ENCODE measurements at places on chromosomes 6 and 20.

DNA sequence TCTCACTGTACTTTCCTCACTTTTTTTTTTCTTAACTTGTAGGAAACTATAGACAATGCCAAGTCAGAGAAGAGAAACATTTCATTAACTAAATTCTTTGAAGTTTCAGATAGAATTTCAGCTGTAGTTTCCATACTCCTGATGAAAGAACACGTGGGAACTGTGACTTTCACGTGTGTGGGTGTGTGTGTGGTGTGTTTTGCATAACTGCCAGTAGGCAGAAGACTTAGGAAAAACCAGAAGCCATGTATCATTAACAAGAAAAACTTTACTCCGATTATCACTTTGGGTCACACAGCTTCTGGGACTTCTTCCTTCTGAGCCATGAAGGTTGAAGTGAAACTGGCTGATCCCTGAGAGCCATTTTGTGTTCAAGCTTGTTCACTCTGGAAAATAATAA is 483.3 kb downstream of the TFAP2B start:
- DNase-seq = no peak

DNA sequence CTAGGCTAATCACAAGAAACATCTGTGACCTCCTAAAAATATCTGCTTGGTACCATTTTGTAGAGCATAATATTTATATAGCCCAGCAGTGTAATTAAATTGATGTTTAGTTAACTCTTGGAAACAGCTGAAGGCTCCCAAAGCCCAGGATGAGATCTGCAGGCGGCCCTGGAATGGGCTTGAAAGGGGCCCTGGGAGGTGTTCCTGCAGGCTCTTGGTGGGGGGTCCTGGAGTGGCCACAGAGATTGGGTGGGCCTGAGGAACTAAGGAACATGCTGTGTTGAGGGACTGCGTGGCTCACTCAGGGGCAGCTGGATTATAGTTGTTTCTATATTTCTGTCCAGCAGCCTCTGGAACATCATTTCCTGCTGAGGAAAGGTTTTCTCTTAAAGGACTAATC is 9.2 kb downstream of the SCP2D1 start:
- no peak for DNase-seq

- DNase-seq = no peak
These were observed 4.4 kb downstream of the PCED1A start for GRCh38 chr20:2836035-2836434.

- DNase-seq = no peak
These were observed 24.3 kb upstream of the SCRT2 start for GRCh38 chr20:699811-700338.

GRCh38 chr6:140485740-140486449 is 1111.4 kb upstream of the CITED2 start:
- peak; percentile 57 for DNase-seq

DNA sequence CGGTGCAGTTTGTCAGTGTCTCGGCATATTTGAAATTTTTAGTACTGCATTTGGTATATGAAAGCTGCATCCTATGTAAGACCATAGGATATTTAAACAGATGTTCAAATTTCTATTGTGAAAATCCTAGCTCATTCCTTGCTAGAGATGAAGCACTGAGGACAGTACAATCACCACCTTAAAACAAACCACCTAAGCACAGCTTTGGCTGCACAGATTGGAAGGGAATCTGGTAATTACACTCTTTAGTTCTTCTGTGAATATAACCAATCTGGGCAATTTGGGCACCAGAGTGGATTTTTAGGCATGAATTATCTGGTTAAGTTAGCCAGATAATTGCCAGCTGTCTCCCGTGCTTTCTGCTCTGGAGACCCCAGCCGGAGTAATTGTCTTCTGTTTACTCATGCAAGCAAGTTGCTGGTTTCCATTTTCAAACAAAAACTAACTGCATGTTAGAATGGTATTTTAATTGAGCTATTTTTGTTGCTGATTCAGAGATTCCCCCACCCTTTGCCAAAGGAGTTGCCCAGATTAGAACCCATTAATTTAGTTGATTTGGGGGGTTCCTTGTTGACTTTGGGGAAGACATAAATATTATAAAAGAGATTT is 36.9 kb downstream of the E2F3 start:
- DNase-seq = no peak

GRCh38 chr6:63600136-63600535 is 27.9 kb downstream of the LOC128125822 start:
- no peak for DNase-seq

- no peak for DNase-seq
These were observed 133.0 kb downstream of the MTFR2 start for GRCh38 chr6:136117081-136117480.

GRCh38 chr20:19723813-19724430 is 34.1 kb upstream of the RIN2 start:
- DNase-seq = no peak

DNA sequence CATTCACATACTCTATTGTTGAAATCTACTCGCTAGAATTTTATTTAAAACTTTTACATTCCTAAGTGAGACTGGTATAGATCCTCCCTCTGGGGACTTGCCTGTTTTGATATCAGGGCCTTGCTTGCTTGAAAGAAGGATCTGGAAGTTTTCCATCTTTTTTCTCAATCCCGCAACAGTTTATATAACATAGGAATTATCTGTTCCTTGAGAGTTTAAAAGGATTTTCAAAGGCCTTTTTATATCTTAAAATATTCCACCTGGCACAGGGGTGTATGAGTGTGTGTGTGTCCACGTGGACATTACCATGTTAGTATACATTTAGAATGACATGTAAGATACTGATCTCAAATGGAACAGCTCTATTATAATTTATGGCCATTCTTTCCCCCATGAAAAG is 96.3 kb downstream of the TRERF1 start:
- no peak for DNase-seq

- no peak for DNase-seq
These were observed 643.8 kb upstream of the AGPAT4 start for GRCh38 chr6:161917645-161918044.

DNA sequence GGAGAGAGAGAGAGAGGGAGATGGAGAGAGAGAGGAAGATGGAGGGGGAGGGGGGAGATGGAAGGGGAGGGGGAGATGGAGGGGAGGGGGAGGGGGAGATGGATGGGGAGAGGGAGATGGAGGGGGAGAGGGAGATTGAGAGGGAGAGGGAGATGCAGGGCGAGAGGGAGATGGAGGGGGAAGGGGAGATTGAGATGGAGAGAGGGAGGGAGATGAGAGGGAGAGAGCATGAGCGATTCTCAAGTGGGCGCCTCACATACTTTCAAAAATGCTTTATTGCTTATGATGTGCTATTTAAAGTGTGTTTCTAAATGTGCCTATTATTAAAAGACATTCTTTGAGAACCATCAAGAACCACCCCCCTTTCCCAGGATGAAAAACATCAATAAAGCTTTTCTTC is 43.7 kb upstream of the DACT2 start:
- DNase-seq = no peak

DNA sequence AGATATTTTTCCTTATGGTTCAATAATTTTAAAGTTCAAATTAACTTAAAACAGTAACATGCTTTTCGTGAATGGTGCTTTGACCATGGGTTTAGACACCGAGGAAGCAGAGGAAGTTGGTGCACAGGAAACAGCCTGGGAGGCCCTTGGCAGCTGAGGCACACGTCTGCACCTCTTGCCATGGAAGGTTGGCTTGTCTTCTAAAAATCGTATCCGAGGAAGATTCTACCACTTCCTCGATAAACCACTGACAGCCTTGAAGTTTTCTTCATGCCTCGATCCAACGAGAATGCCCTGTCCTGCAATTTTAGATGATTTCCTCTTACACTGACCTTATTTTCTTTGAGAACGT is 12.2 kb downstream of the DLL1 start:
- DNase-seq = no peak

DNA sequence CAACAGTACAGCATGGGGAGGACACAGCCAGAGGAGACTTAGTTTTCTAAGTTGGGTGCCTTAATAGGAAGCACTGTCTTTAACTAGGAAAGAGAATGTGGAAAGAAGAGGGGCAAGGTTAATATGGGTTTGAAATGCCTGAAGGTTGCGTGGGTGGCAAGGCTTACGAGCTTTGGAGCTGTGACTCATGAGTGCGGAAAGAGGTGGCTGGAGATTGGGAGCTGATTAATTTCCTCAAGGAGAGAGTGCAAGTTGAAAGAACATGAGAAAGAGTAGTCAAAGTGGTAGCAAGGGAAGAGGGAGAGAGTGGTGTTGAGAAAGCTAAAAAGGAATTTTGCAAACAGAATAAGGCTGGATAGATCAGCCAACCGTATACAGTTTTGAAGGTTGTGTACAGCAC is 315.1 kb upstream of the PRND start:
- DNase-seq = no peak

DNA sequence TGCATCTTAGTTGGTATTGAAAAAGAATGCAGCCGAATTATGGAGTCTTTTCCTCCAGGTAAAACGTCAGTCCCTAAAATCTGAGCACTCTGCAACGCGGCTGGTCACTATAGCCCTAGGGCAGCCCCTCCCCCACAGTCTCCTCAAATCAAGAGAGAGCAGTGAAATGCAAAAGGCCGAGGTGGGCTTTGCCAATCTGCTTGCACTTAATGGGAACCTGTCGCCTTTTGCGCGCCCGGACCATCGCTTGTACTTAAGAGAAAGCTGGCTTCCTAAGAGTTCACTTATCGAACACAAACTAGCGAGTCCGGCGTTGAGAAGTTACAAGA is 447 bp downstream of the MCM3 start:
- peak; percentile 58 for DNase-seq

DNA sequence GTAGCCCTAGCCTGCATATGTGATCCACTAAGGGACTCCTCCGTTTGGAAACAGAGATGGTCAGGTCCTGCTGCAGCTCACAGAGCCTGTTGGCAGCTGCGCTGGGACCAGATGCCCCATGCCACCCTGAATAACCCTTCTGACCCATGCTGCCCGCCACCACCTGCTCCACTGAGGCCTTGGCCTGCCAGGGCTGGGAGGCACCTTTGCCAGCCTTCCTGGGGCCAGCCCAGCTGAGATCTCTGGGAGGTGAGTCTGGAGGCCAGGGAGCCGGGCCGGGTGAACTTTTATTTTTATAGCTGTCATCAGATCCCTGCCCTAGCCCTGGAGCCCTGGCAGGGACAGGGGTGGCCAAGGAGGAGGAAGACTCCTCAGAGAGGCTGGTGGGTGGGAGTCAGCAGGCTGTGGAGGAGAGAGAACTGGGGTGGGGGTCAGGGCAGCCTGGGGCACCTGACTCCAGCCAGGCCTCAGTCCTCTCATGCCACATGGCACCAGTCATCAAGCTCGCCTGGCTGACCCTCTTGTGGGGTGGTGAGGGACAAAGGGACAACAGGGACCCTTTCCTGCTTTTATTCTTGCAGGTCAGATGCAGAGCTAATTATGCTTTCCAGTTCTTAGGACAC is 10.0 kb downstream of the CEBPB start:
- DNase-seq = no peak

Measured in ovary (tissue), 10 donors.